ENCODE measurements at places on chromosomes 6 and 20.

GRCh38 chr6:104795363-104795762 is 64.4 kb downstream of the HACE1 start:
- no peak for DNase-seq

DNA sequence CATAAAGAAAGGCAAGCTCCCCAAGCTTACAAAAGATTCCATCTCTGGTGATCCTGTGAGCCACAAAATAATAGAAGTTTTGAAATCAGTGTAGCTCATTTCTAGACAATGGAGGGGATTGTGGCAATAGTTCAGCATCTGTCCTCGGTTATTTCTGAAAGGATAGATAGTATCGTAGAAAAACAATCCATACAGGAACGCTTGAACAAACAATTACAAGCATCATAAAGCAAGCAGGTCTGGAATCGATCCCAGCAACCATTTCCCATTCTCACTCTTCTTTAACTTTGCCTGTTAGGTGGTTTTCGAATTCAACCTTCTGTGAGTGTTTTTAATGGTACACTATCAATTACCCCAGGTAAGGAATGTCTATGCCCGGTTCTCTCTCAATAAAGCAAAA is 931.1 kb downstream of the KIF16B start:
- no peak for DNase-seq

DNA sequence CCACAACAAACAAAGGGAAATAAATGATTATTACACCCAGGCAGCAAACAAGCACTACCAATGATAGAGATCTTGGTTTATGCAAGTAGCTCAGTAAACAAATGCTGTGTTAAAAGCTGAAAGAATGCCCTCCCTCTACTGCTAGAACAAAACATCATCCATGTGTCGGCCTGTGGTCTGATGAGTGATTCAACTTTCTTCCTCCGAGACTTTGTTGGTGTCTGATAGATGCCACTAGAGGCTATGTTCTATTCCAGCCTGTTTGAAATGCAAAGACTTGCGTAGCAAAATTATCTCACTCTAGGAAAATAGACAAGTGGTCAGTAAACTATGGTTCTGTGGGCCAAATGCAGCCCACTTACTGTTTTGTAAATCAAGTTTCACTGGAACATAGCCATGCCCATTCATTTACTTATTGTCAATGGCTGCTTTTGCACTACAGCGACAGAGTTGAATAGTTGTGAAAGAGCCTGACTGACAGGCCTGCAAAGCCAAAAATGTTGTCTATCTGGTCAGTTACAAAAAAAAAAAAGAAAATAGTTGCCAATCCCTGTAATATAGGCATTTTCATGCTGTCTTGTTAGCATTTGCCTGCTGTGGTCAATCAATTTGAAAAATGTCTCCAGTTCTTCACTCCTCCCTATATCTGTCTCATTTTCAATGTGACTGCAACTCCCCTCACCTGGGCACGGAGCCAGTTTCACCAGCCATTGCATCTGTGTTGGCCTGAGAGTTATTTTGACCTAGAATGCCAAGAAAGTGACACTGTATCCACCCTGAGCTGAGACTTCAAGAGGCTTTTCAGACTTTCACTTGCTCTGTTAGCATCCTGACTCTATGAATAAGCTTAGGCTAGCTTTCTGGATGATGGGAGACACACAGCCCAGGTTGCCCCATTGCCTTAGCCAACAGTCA is 544.6 kb upstream of the BTBD3 start:
- no peak for DNase-seq

DNA sequence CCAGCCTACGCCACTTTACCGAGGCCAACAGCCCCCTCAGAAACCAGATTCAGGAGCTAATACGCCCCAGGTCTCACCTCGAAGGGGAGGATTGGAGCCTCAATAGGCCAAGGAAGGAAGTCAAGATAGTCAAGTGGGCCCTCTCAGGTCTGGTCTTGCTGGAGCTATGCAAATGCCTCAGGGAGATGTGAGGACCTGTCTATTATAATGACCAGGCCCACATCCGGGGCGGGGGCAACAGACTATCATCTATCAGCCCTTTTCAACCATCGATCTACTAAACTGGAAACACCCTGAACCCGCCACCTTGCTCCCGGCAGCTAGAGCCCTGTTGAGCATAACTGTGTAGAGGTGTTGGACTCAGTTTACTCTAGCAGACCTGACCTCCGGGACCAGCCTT is 12.7 kb upstream of the GSTA3 start:
- DNase-seq: no peak

DNA sequence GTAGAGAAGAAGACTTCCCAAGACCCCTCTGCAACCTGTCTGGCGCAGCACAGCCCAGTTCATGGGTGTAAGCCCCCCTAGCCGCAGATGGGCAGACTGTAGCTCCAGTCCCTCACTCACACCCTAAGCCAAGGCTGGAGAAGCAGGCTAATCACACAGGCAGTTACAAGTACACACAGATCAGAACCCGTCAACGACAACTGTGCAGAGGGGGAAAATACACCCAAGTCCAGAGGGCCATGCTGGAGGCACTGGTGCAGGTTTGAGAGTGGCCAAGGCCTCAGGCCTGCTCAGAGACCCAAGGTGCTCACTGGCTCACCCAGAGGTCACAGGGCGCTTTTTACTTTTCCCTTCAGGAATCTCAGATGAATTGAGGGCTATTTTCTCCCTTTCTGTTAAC is 106.1 kb downstream of the NOL4L start:
- no peak for DNase-seq

DNA sequence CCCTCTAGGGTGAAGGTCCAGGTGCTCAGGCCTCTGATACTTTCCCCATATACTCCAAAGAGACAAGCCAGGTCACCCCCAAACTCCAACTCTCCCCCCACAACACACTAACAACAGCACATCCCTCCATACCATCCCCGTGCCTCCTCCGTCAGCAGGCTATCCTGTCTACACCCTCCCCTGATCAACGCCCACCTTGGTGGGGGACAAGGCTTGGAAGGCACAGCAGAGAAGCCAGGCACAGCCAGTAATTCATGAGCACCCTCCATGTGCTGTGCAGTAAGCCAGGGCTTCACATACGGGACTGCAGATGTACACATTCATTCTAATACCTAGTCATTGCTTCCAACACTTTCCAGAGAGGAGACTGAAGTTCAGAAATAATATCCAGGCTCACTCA is 57.6 kb downstream of the TRERF1 start:
- DNase-seq: no peak

GRCh38 chr6:133396233-133396983 is 155.3 kb downstream of the EYA4 start:
- DNase-seq: no peak

- DNase-seq: no peak
Observed at GRCh38 chr6:123529058-123529457, 107.7 kb downstream of the TRDN start.

GRCh38 chr6:44615621-44616020 is 228.1 kb downstream of the CDC5L start:
- no peak for DNase-seq

DNA sequence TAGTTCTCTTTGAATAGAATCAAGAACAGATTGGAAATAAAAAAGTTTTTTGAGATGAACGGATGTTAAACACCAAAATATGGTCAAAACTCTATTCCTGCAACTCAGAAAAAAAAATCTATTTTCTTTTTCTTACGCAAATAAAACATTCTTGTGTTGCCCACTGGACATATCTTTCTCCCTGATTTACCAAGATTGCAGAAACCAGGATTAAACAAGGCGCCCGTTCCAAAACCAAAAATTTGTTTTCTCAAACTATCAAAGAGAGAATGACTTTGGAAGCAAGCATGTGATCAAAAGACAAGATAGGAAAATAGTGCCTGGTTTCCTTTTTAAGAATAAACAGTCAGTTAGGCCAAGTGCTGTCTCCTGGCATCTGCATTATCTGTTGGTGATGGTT is 273.1 kb downstream of the CLIC5 start:
- no peak for DNase-seq

- no peak for DNase-seq
Observed at GRCh38 chr6:149074832-149075258, 242.7 kb upstream of the TAB2 start.

DNA sequence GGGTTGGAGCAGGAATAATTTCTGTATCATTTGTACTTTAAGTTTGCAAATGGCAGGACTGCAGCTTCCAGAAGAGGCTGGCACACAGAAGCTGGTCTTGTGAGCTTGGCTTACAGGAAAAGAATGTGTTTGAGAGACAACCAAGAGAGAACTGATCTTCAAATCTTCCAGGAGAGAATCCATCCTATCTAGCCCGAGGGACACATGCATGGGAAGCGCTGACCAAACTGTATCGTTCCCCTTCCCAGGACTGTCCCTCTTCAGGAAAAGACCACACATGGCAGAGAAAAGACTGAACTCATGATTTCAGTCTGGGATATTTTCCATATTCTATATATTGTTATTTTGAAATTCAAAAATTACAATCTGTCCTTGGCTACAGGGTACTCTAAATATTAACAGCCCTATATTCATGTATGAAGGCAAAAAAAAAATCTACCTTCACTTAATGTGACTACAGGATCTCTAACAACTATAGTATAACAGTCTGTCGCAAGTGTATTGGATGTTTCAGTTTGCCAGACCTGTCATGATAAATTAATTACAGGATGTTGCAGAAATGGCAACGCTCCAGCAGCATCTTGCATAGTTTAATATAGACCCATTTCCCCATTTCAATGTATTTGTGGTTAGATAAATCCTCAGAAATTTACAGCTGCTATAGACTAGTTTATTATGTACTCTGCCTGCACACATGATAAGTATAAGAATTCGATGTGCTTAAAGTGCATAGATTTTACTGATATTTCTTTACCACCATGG is 99.4 kb downstream of the MYB start:
- no peak for DNase-seq

- DNase-seq: no peak
Observed at GRCh38 chr20:20198011-20198410, 145.7 kb downstream of the CFAP61 start.

DNA sequence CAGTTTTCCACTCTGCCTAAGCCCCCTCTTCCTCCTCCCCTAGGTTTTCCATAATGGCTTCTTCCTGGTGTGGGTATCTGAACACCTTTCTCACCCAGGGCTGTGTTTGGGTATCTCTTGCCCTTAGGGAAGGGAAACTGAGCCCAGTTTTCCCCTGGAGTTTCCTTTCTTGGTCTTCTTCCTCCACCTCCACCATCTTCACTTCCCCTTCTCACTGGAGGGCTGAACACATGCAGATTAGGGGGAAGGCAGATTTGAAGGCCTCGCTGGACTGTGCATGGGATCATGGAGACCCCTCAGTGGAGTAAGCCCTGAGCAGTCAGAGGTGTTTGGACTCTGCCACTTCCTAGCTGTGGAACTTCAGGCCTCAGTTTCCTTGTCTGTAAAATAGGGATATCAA is 27.8 kb downstream of the FOXP4 start:
- DNase-seq: no peak

DNA sequence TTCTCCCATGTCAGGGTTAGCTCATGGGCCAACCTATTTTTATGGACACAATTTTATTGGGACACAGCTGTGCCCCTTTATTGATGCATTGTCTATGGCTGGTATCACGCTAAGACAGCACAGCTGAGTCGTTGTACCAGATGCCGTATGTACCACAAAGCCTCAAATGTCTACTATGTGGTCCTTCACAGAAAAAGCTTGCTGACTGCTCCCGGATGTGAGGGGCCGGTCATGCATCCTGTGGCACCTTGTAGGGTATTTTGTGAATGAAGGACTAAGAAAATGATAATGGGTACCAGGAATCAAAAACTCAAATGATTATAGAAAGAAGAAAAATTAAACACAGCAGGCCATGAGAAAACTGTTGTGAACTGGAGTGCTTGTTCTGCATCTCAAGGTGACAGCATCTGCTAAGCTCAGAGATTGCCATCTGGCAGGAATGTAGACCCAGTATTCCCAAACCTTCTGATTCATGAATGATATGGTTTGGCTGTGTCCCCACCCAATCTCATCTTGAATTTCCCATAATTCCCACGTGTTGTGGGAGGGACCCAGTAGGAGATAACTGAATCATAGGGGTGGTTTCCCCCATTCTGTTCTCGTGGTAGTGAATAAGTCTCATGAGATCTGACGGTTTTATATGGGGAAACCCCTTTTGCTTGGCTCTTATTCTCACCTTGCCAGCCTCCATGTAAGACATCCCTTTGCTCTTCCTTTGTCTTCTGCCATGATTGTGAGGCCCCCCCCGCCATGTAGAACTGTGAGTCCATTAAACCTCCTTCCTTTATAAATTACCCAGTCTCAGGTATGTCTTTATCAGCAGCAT is 248.5 kb downstream of the TSHZ2 start:
- DNase-seq: no peak

- DNase-seq: no peak
Observed at GRCh38 chr20:57369596-57369995, 18.5 kb downstream of the RAE1 start.

GRCh38 chr6:150835620-150836019 is 29.9 kb upstream of the MTHFD1L start:
- DNase-seq: no peak

DNA sequence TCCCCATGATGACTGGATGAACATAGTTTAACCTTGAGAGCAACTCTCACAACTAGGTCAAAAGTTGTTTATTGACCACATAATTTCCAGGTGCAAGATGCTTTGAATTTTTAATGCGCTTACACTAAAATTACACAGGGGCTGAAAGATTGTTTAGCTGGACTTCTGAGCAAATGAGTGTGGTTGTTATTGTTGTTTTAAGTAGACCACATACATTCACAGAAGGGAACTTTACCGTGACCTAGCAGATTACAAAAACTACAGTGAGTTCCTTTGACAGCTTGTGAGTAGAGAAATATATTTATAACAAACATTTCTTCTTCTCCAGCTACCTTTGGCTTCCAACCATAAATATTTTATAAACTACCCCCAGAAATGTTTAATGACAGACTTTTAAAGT is 178.9 kb downstream of the UST start:
- no peak for DNase-seq

- DNase-seq: no peak
Observed at GRCh38 chr6:100464903-100465700, at the start of gene SIM1. TSS of gene SIM1 (minus strand) at chr6:100464921. CDS start at chr6:100463468, 1,453 bp downstream.

GRCh38 chr6:163260111-163260895 is 154.2 kb upstream of the QKI start:
- DNase-seq: no peak

DNA sequence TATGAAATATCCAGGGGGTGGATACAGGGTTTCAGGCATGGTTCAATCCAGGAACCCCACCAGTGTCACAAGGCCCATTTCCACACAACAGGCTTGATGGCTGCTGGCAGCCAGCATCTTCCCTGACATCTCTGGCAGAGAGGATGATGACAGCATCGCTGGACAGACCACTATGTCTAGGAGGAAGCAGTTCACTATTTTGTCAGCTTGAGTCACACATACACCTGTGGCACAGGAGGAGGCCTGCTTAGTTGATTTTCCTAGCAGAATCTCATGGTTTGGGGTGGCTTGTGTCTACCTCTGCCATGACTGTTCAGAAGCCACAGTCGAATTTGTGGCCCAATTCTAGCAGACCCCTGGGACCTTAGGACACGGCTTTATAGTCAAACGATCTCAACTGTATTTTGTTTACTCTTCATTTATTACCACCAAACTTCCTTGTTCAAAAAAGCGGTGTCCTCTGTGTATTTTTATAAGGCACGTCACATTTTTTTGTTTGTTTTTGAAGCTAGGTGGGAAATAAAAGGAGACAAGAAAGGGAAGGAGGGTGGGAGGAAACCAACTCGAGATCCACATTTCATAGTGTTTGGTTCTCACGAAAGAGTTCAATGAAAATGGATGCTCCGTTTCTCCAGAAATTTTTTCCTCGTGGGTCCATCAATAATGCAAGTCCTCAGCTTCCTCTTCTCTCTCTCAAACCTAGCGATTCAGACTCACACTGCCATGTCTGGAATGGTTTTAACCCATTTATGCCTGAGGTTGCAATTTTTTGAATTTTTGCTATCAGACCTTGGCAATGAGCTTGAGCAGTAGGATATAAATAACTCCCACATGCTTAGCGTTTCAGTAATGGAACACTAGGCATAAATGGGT is 94.4 kb downstream of the TOX2 start:
- no peak for DNase-seq

- DNase-seq: no peak
Observed at GRCh38 chr6:75213732-75214131, 7.9 kb upstream of the COL12A1 start.
